GF-D8 (cell line): ENCODE measurements at places on chromosomes 1 and 21.

GRCh38 chr1:98025858-98026257 is 105.0 kb upstream of the DPYD start:
- DNase-seq: no peak

GRCh38 chr1:176863613-176864012 is 300.9 kb downstream of the ASTN1 start:
- no peak for DNase-seq

DNA sequence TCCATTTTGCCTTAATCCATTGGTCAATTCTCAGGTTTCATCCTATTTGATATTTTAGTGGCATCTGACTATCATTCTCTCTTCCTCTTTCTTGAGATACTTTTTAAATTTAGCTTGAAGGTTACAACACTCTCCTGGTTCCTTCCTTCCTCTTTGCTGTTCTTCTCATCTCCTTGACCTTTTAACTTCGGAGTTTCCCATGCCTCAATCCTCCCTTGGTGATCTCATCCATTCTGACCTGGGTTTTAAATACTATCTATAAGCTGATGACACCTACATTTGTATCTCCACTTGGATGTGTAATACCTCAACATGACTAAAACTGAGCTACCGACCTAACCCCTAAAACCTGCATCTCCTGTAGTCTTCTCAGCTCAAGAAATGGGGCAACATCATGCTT is 4.8 kb upstream of the ZNF687 start:
- peak; percentile 86 for DNase-seq

GRCh38 chr1:90291431-90292216 is 296.7 kb downstream of the ZNF326 start:
- DNase-seq: no peak

DNA sequence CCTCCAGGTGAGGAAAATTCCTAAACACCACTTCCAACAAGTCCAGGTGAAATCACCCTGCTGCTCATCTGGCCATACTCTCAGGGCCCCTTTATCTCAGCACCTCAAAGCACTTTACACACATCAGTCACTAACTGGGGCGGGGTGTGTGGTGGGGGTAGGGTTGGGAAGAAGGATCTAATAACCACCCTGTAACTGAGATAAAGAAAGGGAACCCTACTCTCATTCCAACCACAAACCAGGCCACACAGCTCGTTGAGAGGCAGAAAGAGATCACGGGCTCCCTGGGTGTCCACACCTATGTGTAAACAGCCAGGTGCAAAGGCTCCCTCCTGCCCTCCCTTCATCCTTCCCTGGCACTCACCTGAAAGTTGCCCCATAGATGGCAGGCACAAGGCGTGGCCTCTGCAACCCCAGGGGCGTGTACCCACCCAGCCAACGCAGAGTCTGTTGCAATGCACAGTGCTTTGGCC is 20.4 kb downstream of the GPR161 start:
- DNase-seq: no peak

- DNase-seq: no peak
These were observed 12.9 kb downstream of the RGS18 start for GRCh38 chr1:192171123-192171522.

DNA sequence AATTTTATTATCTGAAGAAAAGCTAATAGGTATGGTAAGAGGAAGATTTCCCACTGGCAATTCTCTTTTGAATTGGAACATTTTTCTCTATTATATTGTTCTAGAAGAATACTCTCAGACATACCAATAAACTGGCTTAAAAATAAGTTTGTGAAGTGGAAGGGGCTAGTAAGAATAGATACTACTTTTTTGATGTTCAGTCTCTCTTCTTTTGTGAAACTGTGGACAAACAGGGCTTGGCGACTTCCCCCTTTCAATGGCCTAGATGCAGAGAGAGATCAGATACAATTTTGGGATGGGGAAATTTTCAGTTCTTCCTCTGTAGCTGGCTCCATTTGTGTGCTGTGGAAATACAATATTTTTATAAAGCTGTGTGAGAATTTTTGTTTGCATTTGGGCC is 2.5 kb downstream of the PBX1 start:
- DNase-seq: no peak
